ENCODE measurements at places on chromosomes 7 and 10.

DNA sequence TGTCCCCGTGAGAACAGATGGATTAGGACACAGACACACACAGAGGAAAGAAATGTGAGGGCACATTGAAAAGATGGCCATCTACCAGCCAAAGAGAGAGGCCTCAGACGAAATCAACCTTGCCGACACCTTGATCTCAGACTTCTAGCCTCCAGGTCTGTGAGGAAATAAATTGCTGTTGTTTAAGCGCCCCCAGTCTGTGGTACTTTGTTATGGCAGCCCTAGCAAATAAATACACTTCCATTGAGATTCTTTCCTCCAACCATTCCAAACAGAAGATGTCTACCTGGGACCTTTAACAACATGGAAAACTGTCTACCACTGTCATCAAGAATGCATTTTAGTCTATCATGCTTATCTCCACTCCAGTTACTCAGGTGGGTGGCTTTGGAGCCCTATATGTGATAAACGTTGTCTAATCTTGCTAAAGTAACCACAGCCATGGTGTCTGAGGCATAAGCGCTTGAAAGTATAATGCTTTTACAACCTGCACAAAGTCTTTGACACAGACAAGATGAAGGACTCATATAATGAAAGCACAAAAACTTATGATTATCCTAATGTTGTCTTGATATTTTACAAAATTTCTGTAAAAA lies 244.3 kb downstream of the MTERF1 start:
- DNase-seq = no peak

DNA sequence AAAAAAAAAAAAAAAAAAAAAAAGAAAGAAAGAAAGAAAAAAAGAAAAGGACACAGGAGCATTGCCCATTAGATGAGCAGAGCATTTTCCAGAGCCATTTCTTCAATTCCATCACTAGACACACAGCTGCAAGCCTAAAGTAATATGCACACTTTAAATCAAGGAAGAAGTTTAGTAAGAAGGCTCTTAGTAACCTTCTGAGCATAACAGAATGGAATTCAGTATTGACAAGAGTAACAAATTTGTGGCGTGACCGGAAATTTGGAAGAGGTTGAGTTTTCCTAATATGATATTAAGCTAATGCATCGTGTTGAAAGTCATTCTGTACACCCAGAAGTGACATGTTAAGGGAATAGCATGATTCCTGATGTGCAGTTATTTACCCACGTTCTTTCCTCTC lies 35.3 kb downstream of the SMURF1 start:
- no peak for DNase-seq

GRCh38 chr7:134374291-134374690 lies 57.6 kb upstream of the SLC35B4 start:
- no peak for DNase-seq

DNA sequence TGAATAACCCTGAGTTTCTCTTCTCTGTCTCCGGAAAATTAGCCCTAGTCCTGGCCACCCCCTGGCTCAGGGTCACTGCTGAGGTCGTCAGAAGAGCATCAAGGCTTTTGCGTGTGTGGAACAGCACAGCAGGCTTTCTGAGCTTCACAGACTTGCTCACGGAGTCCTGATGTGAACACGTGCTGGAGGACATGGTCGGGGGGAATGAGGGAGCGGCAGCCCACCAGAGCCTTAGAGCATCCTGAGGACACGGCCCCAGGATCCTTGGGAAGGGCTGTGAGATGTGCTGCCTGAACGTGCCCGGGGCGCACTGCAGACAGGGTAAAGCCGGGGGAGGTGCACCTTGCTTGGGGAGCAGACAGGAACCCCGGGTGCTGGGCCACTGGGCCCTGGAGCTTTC lies 28.8 kb downstream of the TMEM120A start:
- no peak for DNase-seq

- no peak for DNase-seq
Observed at GRCh38 chr7:29115130-29115687, 31.1 kb downstream of the CPVL start.

Measured in activated CD8-positive, alpha-beta memory T cell treated with anti-CD3 and anti-CD28 coated beads, Interleukin-2, amount 10 ng/mL, durations not matched to agents 7 days and 5 days (primary cell).